Right atrium auricular region (tissue), 2 donors: ENCODE measurements at places on chromosomes 2 and 18. TPM values are rescaled to one million over a fixed set of nuclear protein-coding genes. Genes with fewer than 3 reads are reported as not detected.

DNA sequence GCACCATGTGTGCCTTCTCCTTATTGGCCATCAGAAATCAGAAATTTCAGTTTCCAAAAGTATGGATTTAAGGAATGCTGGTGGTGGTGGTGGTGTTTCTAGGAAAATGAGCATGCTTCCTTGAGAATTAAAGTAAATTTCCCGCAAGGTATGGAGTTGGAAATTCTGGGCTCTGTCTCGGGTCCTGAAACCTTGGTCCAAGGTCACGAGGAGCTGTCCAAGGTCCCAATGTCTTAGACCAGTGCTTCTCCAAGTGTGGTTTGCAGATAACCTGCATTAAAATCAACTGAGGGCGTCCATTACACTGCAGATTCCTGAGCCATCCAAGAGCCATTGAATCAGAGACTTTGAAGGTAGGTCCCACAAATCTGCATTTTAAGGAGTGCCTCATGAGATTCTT lies 210.9 kb upstream of the PKDCC start:
- DNase-seq, result no peak

- no peak for DNase-seq
Measured at GRCh38 chr2:238203973-238204683, 633 bp upstream of the ILKAP start.

DNA sequence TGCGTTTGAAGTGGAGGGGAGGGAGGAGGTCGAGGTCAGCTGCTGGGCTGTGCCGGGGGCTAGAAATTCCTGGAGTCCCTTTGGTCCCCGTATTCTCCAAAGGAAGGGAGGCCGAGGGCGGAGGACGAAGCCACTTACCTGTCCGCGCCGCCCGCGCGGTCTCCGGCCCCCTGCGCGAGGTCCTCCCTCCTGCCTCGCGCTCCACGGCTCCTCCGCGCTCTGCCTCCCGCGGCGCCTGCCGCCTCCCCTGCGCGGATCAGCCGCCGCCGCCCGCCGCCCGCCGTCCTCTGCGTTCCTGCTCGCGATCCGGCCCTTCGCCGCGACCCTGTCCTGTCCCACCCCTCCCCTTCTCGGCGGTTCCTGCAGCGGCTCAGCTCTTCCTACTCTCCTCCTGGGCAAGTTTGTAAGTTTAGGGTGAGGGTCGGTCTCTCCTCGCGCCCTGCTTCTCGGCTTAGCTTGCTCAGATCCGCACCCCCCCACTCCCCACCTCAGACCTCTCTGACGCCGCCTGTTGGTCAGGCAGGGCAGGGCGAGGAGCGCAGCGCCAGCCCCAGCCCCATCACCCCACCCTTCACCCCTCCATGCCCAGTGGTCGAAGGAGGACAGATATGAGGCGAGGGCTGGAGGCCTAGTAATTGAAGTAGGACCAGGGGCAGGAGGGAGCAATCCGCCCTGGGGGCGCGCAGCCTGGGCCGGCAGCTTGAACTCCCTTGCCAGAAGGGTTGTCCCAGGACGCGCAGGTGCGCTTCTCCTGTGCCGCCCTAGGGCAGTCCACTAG lies 9.7 kb upstream of the SKOR2 start:
- DNase-seq, result no peak

DNA sequence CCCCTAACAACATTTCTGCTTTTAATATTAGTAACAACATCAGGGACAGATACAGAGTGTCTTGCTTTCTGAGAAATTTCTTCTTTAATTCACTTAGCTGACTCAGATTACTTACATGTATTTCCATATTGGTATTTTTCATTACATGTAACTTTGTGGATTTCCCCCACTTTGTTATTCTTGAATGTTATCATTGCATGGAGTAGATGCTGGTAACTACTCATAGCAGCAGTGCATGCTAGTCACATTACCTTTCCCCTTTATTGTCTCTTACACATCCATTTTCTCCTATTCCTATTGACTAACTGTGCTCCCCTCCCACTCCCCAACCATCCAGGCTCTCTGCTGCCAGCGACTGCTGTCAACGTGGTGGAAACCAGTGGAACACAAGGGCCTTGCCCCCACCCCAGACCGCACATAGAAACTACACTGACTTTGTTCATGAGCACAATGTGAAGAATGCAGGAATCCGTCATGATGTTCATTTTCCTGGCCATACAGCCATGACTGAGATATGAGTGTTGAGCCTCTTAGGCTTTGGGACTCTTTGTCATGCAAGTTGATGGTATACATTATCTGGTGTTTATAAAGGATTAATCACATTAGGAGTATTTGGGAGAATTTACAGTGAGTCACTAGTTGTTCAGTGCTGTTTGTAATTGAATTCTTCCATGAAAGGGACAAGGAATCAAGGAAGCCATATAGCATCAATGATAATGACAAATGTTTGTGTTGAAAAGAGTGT lies 91.0 kb downstream of the EPB41L5 start:
- no peak for DNase-seq

SLC9A2 gene
- 0.22 TPM for total RNA-seq
